ENCODE measurements at places on chromosomes 4 and X. TPM values are rescaled to one million over a fixed set of nuclear protein-coding genes. Genes with fewer than 3 reads are reported as not detected.

CXorf49 gene
- polyA plus RNA-seq: not detected

CXCL11 gene
- polyA plus RNA-seq: not detected

XAGE1A gene
- not detected for polyA plus RNA-seq

FGF2 gene
- polyA plus RNA-seq: 0.32 TPM

ZNF674 gene
- polyA plus RNA-seq: 1.1 TPM

CXorf65 gene
- 2.4 TPM for polyA plus RNA-seq

TLR3 gene
- not detected for polyA plus RNA-seq

RPA4 gene
- 0.20 TPM for polyA plus RNA-seq

All from GM12878 (cell line).